Regular cardiac myocyte (primary cell): ENCODE measurements at places on chromosomes 7 and 10. TPM values are rescaled to one million over a fixed set of nuclear protein-coding genes. Genes with fewer than 3 reads are reported as not detected.

Gene ARHGEF35
- 0.85 and 1.5 TPM in 2 replicates for total RNA-seq

Gene CHAT
- not detected in 2 replicates for total RNA-seq

Gene NEUROD6
- total RNA-seq = not detected in 2 replicates

Gene TBATA
- total RNA-seq = not detected in 2 replicates

Gene ZPBP
- not detected in 2 replicates for total RNA-seq

Gene SRI
- 67.4 and 158 TPM in 2 replicates for total RNA-seq

Gene DKK1
- 90.5 and 174 TPM in 2 replicates for total RNA-seq

Gene MYOZ1
- 0.19 and 0.28 TPM in 2 replicates for total RNA-seq

Gene MMD2
- total RNA-seq = not detected in 2 replicates

Gene CALCR
- not detected in 2 replicates for total RNA-seq
